T follicular helper cell (primary cell): ENCODE measurements at places on chromosomes 4 and X.

DNA sequence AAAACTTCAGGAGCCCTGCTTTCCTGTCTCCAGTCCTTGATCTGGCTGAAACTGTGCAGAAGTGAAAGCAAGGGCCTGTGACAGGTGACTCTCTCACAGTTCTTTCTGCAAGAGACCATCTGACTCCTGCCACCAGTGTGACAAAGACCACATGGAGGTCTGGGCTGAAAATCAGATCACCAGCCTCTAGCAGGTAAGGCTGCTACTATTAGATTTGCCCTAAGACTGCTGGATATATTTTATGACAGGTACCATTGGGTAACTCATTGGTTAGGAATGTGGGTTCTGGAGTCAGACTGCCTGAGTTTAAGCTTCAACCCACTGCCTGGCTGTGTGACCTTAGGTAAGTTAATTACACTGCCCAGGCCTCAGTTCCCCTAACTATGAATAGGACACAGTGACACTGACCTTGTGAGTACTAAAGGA, 163.3 kb upstream of the SLC7A11 start:
- no peak for DNase-seq

- no peak for DNase-seq
These were observed 228.2 kb downstream of the ADGRA3 start for GRCh38 chr4:22287631-22288030.

- no peak for DNase-seq
These were observed 42.4 kb downstream of the KIAA0232 start for GRCh38 chr4:6824772-6825402.

DNA sequence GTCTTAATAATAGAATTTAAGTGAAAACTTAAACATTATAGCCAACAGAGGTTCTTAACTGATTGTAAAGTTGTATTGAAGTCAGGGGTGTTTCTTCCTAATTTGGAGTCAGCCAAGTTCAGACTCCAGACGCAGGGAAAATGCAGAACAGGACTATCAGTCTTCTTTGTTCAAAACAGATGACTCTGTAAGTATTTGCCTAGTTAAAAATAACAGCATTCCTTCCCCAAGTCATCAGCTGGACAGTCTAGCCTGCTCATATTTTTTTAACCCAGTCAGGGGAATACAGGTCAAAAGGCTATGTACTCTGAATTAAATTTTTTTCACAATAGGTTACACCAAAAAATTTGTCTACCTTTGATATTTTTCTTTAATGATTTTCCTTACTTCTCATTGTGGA, 73.8 kb upstream of the DCLK2 start:
- no peak for DNase-seq

DNA sequence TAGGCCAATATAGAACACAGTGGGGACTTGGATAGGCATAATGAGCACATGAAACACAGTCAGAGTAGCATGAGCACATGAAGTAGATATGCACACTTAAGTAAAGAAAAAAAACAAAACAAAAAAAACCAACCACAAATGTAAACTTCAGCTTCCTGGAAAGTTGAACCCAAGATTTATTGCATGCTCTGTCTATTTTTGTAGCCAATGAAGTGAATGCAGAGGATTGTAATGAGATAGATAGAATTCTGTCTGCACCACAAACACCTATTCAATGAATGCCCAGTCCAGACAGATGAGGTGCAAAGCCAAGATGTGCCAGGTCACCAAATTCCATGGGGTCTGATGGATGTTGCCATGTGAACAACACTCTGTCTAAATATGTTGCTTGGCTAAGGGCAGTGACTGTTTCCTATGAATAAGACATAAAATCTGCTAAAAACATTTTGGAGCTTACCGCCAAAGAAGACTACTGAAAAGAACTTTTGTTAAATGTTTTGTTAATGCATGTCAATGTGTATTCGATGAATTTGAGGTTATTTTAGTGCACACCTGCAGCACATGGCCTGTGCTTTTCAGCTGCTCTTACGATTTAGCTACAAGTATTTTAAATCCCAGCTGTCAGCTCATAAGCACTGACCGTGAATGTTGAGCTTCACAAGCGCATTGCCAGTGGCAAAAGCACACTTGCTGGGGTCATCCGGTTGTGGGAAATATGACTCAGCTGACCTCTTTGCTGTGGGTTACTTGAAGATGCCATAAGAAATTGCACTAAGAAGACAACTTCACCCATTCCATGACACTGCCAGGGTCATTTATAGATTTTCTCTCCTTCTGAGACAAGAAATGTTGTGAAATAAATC, 374.8 kb upstream of the GNPDA2 start:
- DNase-seq = no peak

- no peak for DNase-seq
These were observed 209.5 kb downstream of the IL15 start for GRCh38 chr4:141845901-141846300.

- no peak for DNase-seq
These were observed 48.4 kb upstream of the IL9R start for GRCh38 chrX:155949098-155949497.

GRCh38 chrX:110120025-110120424, 117.1 kb downstream of the TMEM164 start:
- no peak for DNase-seq

DNA sequence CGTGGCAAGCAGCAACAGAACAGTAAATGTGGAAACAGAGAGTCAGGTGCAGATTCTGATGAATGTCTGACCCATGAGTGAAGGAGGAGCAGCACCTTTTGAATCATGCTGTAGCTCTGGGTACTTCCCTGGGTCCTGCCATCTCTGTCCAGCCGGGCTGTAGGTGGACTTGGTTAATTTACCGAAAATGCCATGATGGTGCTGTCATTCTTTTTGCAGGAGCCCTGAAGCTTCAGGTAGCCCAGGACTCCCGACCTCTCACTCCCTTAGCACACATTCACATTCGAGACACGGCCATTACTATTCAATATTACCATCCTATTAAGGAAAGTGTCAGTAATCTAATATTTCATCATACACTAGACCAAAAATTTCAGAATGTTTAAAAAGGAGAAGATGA, 320.9 kb downstream of the STK32B start:
- DNase-seq = no peak

- no peak for DNase-seq
These were observed 609.5 kb upstream of the FAT1 start for GRCh38 chr4:187333151-187333550.

DNA sequence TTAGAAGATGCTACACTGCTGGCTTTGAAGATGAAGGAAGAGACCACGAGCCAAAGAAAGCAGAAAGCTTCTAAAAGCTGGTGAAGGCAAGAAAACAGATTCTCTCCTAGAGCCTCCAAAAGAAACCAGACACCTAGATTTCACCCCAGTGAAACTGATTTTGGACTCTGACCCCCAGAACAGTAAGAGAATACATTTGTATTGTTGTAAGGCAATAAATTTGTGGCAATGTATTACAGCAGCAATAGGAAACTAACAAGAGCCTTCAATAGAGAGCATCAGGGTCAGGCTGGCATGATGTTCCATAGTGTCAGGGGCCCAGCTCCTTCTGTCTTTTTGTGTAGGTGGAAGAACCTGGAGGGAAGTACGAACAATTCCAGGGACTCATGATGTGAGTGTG, 6.0 kb upstream of the TEC start:
- no peak for DNase-seq

DNA sequence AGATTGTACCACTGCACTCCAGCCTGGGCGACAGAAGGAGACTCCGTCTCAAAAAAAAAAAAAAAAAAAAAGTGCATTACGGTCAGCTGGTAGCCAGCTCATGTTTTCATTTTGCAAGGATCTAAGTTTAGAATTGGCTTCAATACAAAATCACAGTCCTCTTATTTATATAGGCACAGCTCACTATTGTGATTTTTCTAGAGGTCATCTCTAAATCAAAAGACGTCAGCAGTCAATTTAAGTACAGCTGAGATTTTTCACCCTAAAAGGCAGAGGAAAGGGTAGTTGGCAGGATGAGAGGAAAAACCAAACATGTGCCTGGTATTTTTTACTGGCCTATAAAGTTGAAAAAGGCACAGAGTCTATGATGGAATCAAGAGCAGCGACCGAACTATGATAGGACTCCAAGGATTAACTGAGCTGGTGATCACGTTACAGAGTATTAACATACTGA, 30.8 kb downstream of the ASB5 start:
- DNase-seq = no peak

GRCh38 chr4:181416966-181417365, 826.2 kb upstream of the TENM3 start:
- DNase-seq = no peak

DNA sequence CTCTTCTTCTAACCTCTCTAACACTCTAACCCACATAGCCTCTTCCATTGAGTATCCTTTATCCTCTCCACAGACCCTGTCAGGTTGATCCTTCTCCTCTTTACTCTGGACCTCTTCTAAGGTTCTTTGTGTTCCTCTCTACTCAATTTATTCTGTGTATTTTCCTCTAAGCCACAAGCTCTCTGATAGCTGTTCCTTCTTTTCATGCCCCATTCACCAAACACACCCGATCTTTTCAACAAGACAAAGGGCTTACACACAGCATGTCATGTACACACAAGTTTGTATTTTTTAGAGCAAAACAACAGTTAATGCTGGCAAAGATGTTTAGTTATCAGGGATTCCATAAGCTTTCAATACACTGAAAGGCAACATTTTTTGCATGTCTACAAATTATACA, 1.9 kb downstream of the SPIN2B start:
- DNase-seq = no peak

DNA sequence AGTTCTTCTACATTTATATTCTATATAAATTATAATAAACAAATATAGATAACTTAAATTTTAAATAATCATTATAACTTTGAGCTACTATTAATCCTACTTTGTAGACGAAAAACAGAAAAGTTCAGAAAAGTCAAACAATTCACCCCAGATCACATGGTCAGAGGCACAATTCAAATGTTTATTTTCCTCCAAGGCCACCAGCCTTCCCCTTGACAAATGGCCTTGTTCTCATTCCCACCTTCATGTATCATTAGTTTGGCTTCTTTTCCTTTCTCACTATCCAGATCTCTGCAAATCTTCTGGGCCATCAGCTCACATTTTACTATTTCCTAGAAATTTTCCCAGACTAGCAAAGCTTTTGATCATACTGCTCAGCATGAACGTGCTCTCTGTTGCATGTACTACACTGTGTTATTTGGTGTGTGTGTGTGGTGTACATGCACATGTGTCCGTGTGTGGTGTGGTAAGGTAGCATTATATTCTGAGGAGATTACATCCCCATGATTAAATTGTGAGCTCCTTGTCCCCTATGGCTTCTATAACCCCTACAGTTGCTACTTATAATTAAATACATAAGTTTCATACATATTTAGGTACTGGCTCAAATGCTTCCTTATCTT, 61.5 kb downstream of the ADGRA3 start:
- DNase-seq = no peak

DNA sequence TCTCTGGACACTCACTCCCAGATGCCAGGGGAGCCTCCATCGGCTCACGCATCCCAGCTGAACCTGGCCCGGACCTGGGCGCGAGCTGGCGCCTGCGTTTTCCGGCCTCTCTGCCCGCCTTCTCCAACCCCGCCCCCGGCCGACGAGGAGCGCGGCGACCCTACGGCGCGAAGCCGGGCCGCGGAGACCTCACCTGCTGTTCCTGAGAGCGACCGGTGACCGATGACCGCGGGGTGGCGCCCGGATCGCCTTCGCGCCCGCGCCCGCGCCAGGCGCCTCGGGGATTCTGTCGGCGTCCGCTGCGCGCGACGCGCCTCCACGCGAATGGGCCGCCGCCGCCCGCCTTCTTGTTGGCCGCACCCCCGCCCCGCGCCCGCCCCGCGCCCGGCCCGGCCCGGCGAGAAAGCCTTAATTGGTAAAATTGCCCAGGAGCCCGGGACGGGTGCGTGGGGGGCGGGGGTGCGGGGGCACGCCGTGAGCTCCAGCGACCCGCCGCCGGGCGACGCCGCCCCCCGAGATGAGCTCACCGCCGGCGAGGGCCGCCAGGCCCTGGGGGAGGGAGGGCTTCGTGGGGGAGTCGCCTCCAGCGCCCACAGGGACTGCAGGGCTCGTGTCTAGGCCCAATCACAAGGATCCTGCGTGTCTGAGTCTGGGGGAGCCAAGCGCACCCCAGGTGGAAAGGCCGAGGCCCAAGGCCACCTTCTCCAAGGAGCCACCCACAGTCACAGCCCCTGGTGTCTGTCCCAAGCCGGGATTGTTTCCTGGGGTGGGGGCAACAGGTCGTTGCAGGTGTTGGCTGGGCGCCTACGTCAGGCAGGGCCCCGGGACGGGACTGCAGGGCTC, at the start of gene FLNA:
Gene FLNA (minus strand): TSS at position 322 of the 843 bp plus-strand sequence. CDS start 3,389 bp downstream, outside the sequence.
- no peak for DNase-seq

GRCh38 chr4:76283900-76284299, 22.6 kb upstream of the STBD1 start:
- no peak for DNase-seq

GRCh38 chr4:23888421-23889319, 1.2 kb downstream of the PPARGC1A start:
- no peak for DNase-seq

DNA sequence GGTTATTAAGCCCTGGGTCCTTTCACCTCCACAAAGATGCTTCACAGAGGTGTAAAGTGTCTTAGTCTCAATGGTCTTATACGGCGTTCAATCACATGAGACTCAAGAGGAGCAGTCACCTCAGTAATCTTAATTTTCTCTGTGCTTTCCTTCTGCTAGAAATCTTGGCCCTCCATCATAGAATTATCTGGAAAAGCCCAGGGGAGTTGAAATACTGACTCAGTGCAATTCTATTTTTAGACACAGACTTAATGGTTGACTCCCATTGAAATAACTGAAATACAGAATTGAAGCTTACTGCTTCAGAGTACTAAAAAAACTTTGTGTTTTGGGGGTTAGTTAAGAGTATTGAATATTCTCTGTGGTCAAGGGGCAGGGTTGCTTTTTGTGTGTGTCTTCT, 94.5 kb upstream of the IL15 start:
- DNase-seq = no peak

- no peak for DNase-seq
These were observed 30.8 kb downstream of the EXOC1 start for GRCh38 chr4:55884093-55884850.

DNA sequence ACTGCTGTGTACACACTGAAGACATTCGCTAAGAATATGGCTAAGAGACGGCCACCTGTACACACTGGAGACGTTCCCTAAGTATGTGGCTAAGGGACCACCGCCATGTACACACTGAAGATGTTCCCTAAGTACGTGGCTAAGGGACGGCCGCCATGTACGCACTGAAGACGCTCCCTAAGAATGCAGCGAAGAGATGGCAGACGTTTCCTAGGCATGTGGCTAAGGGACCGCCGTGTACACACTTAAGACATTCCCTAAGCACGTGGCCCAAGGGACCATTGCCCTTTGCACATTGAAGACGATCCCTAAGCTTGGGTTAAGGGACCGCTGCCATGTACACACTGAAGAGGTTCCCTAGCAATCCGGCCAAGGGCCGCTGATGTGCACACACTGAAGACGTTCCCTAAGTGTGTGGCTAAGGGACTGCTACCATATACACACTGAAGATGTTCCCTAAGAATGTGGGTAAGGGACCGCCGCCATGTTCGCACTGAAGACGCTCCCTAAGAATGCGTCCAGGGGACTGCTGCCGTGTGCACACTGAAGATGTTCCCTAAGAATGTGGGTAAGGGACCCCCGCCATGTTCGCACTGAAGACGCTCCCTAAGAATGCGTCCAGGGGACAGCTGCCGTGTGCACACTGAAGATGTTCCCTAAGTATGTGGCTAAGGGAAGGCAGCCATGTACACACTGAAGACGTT, 36.7 kb downstream of the DHRSX start:
- DNase-seq = no peak
